Lung (tissue), 17 donors: ENCODE measurements at places on chromosomes 7 and 10. TPM values are rescaled to one million over a fixed set of nuclear protein-coding genes. Genes with fewer than 3 reads are reported as not detected.
A peak's percentile ranks its signal among the peaks of the same experiment; 100 is the strongest.

Gene SMARCD3
- 70.9 TPM for total RNA-seq

Gene FAM204A
- total RNA-seq: 75.0 TPM

Gene ASB10
- not detected for total RNA-seq

Gene NRF1
- total RNA-seq: 33.3 TPM

Gene NUTM2B
- total RNA-seq: 0.31 TPM

Gene INMT
- 200 TPM for total RNA-seq

Gene DPYSL4
- total RNA-seq: 1.5 TPM

Gene EN2
- total RNA-seq: 0.06 TPM

Gene AGMO
- total RNA-seq: 0.74 TPM

Gene ANK3
- total RNA-seq: 96.0 TPM

- H3K4me3 ChIP-seq: no peak overlapping the region
- H3K27me3 ChIP-seq: peaks cover 14% of the 10 kb centered on the region
- DNase-seq: peak; percentile 72
- H3K36me3 ChIP-seq: no peaks in the 10 kb centered on the region
- H3K4me1 ChIP-seq: peaks cover 11% of the 10 kb centered on the region
Measured at GRCh38 chr10:101014230-101014884, 14.7 kb downstream of the LZTS2 start.

- no peaks in the 10 kb centered on the region for H3K4me1 ChIP-seq
- H3K36me3 ChIP-seq: no peaks in the 10 kb centered on the region
- DNase-seq: no peak
- no peak overlapping the region for H3K4me3 ChIP-seq
- no peaks in the 10 kb centered on the region for H3K27me3 ChIP-seq
Measured at GRCh38 chr7:50142425-50143017, 49.5 kb upstream of the ZPBP start.

GRCh38 chr7:90846192-90846591 is 250.1 kb downstream of the CDK14 start:
- no peak overlapping the region for H3K4me3 ChIP-seq
- H3K27me3 ChIP-seq: no peaks in the 10 kb centered on the region
- H3K27ac ChIP-seq: no peak overlapping the region
- peak; percentile 28 for DNase-seq

DNA sequence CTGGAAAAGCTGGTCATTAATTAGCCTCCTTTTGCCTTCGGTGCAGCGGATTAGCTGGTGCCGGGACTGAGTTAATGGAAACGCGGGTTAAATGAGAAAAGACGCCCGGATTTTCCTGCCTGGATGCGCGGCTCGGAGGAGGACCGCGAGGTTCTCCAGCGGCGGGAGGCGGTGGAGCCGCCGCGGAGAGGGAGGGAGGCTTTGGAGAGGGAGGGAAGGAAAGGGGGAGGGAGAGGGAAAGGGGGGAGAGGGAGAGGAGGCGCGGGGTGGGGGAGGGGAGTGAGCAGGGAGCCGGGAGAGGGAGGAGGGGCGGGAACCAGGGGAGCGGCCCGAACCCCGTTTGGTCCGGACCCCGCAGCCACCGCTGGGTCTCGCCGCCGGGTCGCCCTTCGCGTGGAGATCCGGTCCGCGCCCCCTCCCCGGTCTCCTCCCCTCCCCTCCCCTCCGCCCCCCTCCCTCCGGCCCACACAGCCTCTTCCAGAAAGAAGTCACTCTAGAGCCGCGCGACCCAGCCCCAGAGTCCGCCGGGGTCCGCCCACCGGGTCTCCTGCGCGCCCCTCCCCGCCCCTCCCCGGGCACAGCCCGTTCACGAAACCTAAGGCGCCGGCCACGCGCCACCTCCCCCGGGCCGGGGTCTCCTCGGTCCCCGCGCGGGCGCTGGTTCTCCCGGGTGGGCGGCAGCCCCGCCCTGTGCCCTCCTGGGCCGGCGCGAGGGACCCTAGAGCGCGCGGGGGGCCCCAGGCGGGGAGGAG is 347.5 kb downstream of the DNAJB6 start:
- H3K36me3 ChIP-seq: no peaks in the 10 kb centered on the region
- peak; percentile 48 for DNase-seq
- no peak overlapping the region for H3K27ac ChIP-seq
- peaks cover 76% of the 10 kb centered on the region for H3K27me3 ChIP-seq
- no peaks in the 10 kb centered on the region for H3K4me1 ChIP-seq

DNA sequence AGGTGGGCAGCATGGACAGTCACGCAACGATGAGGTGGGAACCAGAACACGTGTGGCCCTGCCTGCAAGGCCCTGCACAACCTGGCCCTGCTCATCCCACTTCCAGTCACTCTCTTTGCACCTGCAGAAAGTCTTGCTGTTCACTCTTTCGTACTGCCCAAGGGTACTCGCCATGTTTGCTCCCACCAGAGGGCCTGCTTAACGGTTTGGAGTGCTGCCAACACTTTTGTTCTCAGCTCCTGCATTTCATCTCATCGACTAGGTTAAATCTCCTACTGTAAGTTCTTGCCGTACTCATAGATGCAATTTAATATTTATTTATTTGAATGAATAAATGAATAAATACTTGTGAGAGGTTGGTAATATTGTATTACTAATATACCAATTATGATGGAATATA is 315.3 kb downstream of the SDK1 start:
- peak; percentile 30 for DNase-seq
- H3K36me3 ChIP-seq: no peaks in the 10 kb centered on the region
- H3K4me3 ChIP-seq: no peak overlapping the region
- no peaks in the 10 kb centered on the region for H3K27me3 ChIP-seq

DNA sequence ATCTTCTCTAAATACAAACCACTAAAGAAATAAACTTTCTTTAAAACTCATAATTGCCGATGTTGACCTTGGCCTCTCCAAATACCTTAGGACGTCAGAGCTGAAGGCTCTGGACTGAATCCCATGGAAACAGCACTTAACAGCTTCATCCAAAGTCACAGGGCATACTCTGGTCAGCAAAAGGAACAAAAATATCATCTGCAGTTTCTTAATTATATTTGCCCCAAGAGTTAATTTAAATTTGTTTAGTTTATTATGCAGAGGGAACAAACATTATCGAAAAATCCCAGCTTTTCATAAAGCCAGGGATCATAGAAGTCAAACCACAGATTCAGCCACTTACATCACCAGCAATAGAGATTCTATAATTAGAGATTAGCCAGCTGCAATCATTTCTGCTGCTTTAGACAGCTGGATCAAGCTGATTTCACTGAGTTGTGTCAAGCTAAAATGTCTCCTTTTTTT is 20.5 kb upstream of the FAM13C start:
- DNase-seq: peak; percentile 76
- H3K4me1 ChIP-seq: peaks cover 6% of the 10 kb centered on the region
- H3K36me3 ChIP-seq: no peaks in the 10 kb centered on the region

DNA sequence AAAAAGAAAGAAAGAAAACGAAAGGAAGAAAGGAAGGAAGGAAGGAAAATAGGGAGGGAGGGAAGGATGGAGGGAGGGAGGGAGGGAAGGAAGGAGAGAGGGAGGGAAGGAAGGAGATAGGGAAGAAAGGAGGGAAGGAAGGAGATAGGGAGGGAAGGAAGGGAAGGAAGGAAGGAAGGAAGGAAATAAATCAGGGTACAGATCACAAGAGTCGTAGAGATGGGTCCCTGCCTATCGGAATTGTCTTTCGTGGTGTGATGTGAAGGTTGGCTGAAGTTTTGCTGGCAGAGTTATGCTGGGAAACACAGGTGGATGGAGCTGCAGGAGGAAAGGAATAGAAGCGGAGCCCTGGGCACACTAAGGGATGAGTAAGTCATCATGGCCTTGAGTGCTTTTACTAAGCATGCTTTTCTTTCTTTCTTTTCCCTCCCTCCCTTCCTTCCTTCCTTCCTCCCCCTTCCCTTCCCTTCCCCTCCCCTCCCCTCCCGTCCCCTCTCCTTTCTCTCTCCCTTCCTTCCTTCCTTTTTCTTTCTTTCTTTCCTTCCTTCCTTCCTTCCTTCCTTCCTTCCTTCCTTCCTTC is 11.9 kb upstream of the TPST1 start:
- H3K27me3 ChIP-seq: no peaks in the 10 kb centered on the region
- no peaks in the 10 kb centered on the region for H3K4me1 ChIP-seq
- H3K4me3 ChIP-seq: no peak overlapping the region
- no peak for DNase-seq
- no peak overlapping the region for H3K27ac ChIP-seq

DNA sequence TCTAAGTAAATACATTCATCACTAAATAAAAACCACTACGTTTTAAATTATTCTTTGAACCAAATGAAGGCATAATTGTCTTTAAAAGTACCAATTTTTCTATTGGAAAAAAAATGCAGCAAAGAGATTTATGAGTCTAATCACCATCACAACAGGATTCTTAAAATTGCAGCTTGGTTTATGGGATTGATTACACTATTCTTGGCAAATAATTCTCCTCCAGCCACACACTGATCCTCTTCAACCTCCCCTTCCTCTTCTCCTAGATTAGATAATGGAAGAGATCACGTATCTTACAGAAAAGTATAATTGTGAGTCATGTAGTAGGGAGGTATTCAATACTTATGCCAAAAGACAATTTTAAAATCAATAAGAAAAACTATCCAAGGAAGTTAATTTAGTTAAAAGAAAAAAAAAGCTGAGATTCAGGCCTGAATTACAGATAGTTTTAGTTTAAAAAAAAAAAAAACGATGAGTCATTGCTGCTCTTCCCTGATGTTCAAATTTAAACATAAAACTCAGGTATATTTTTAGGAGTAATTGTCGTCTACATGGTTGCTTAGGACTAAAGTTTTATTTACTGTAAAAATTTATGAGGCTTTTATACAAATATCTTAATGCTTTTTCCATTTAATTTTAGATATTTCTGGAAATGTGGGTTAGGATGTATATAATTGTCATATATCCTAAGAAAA is 133.7 kb upstream of the CDK1 start:
- no peaks in the 10 kb centered on the region for H3K36me3 ChIP-seq
- H3K4me3 ChIP-seq: no peak overlapping the region
- H3K27me3 ChIP-seq: no peaks in the 10 kb centered on the region
- DNase-seq: no peak
- no peak overlapping the region for H3K27ac ChIP-seq

GRCh38 chr10:59901470-59901869 is 4.9 kb downstream of the CCDC6 start:
- no peak overlapping the region for H3K4me3 ChIP-seq
- H3K4me1 ChIP-seq: peaks cover 11% of the 10 kb centered on the region
- no peak overlapping the region for H3K27ac ChIP-seq

DNA sequence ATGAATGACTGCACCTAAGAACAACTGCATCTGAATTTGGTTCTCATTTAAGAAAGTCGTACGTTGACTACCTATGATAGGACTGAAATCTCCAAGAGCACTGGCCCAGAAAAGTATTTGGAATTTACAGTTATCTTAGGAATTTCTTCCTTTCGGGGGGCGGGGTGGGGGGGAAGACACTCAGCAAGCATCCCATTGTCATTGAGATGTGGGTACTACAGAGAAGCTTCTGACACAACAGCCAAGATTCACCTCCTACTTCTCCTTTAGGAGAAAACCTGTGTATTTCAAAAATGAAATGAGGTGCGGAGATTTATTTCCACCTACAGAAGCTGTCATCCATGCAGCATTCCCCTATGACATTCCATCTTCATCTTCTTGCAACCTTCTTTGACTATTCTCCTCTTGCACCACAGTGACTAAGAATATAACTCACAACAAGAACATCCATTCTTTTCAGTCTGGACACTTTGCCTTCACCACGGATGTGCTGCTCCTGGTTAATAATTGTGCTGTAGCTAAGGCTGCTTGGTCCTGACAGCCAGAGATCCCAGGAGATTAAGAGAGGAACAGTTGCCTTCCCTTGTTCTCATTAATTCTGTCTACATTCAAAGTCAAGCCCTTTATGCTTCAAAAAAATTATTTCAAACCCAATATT is 98.4 kb upstream of the FRMD4A start:
- H3K27me3 ChIP-seq: peaks cover 3% of the 10 kb centered on the region
- H3K27ac ChIP-seq: no peak overlapping the region
- H3K36me3 ChIP-seq: no peaks in the 10 kb centered on the region
- H3K4me3 ChIP-seq: no peak overlapping the region
- no peaks in the 10 kb centered on the region for H3K4me1 ChIP-seq

- DNase-seq: no peak
- H3K36me3 ChIP-seq: no peaks in the 10 kb centered on the region
- H3K27me3 ChIP-seq: no peaks in the 10 kb centered on the region
- H3K4me1 ChIP-seq: peaks cover 11% of the 10 kb centered on the region
- no peak overlapping the region for H3K27ac ChIP-seq
Measured at GRCh38 chr7:151708610-151709009, 168.3 kb downstream of the PRKAG2 start.

GRCh38 chr10:102457591-102458150 is 6.3 kb upstream of the C10orf95 start:
- no peak overlapping the region for H3K27ac ChIP-seq
- no peak overlapping the region for H3K4me3 ChIP-seq
- H3K27me3 ChIP-seq: no peaks in the 10 kb centered on the region
- H3K36me3 ChIP-seq: no peaks in the 10 kb centered on the region

- peak; percentile 86 for DNase-seq
- peaks cover 29% of the 10 kb centered on the region for H3K4me1 ChIP-seq
- no peak overlapping the region for H3K27ac ChIP-seq
- H3K4me3 ChIP-seq: no peak overlapping the region
- H3K27me3 ChIP-seq: no peaks in the 10 kb centered on the region
- H3K36me3 ChIP-seq: no peaks in the 10 kb centered on the region
Measured at GRCh38 chr10:93458821-93459257, 23.3 kb downstream of the MYOF start.

DNA sequence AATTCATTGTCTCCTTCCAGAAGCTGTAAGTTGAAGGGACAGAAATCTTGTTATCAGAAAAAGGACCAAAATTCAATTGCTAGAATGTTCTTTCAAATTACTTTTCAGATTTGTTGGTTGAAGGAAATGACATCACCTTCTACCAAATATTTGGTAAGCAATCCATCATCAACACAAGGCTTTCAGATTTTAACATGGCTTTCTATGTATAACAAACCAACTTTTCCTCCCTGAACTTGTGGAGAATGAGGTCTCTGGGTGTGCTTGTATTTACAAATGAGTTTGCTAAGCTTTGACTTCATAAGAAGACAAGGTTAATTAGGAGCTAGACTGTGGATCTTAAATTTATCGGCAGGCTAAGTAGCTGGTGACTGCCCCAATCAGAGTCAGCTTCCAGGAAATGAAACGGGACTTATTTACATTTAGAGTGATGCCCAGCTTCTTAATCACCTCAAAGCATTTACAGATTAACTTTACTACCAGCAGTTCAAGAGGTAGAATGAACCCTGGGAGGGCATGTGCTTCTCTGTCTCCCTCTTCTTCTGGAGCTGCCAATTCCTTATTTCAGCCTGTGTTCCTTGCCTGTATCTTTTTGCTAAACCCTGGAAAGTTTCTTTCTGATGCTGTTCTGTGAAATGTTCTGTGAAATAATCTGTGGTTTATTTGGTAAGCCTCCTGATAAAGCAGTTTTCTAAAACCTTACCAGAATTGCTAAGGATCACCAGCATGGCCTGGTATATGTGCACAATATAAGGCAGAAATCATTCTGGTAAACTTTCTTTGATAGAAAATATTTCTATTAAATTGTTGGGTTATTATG is 248.8 kb upstream of the FZD8 start:
- H3K27me3 ChIP-seq: peaks cover 2% of the 10 kb centered on the region
- H3K4me1 ChIP-seq: no peaks in the 10 kb centered on the region
- no peak for DNase-seq
- no peak overlapping the region for H3K4me3 ChIP-seq

- H3K4me3 ChIP-seq: no peak overlapping the region
- no peak for DNase-seq
- no peaks in the 10 kb centered on the region for H3K27me3 ChIP-seq
- H3K4me1 ChIP-seq: no peaks in the 10 kb centered on the region
- H3K36me3 ChIP-seq: no peaks in the 10 kb centered on the region
Measured at GRCh38 chr7:83451501-83452045, 197.4 kb downstream of the SEMA3E start.

GRCh38 chr10:126063353-126063791 is 167.0 kb downstream of the FANK1 start:
- H3K27ac ChIP-seq: no peak overlapping the region
- H3K27me3 ChIP-seq: no peaks in the 10 kb centered on the region
- no peak for DNase-seq
- H3K36me3 ChIP-seq: no peaks in the 10 kb centered on the region

- peaks cover 43% of the 10 kb centered on the region for H3K4me1 ChIP-seq
- H3K27ac ChIP-seq: peak overlapping the region; percentile 76
- peak; percentile 90 for DNase-seq
- H3K27me3 ChIP-seq: no peaks in the 10 kb centered on the region
Measured at GRCh38 chr10:10911471-10911921, 106.2 kb upstream of the CELF2 start.
